ENCODE measurements at places on chromosomes 6 and 20.

- DNase-seq = no peak
Observed at GRCh38 chr6:12483712-12484111, 193.6 kb downstream of the EDN1 start.

- no peak for DNase-seq
Observed at GRCh38 chr6:100751590-100751989, 129.5 kb downstream of the ASCC3 start.

GRCh38 chr6:1695546-1696462 is 86.1 kb downstream of the FOXC1 start:
- no peak for DNase-seq

GRCh38 chr6:162736961-162737360 is 9.2 kb downstream of the PACRG start:
- DNase-seq = no peak

DNA sequence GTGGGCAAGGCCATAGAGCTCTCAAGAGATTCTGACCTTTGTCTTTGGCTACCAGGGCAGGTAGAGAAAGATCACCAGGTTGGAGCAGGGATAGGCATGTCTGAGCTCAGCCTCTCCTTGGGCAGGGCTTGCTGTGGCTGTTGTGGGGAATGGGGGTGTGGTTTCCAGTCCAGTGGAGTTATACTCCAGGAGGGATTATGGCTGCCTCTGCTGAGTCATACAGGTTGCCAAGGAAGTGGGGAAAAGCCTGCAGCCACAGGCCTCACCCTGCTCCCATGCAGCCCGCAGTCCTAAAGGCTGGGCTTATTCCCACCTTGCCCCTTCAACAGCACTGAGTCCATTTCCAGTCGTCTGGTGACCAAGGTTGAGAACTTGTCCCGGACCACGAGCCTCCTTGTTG is 21.9 kb downstream of the MEP1A start:
- DNase-seq = no peak

DNA sequence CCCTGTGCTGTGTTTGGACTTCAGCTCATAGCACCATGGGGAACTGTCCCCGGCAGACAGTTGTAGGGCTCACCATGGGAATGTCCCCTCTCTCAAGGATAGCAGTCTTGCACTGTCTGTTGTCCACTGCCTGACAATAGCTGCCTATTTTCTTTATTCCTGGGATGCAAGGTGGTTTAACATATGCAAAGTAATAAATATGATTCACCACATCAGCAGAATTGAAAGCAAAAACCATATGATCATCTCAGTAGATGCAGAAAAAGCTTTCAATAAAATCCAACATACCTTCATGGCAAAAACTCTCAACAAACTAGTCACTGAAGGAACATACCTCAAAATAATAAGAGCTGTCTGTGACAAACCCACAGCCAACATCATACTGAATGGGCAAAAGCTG is 13.5 kb upstream of the LRP11 start:
- no peak for DNase-seq

DNA sequence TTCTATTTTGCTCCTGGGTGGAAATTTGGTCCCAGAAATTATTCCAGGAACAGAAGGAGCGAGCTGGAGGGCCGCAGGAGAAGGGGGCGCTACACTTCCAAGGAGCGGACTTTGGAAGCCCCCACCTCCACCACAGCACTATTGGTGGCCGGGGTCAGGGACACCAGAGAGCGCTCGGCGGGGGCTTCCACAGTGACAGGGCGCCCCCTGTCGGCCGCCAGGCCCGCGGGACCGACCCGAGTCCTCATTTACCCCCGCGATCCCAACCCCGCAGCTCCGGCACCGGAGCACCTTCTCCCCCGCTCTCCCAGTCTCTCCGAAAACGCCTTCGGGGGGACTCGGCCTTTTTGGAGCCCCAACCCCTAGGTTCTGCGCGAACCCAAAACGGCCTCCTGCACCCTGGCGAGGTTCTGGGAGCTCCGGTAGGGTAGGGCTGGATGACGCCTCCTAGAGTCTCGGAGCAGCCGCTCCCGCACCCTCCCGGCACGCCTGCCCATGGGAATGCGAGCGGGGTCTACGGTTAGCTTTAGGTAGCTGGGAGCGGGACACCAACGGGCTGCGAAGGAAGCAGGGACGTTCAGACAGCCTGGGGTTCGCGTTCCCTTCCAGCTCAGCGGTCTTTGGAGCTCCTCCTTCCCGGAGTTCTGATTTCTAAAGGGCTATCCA is 2.4 kb upstream of the FOXA2 start:
- no peak for DNase-seq

DNA sequence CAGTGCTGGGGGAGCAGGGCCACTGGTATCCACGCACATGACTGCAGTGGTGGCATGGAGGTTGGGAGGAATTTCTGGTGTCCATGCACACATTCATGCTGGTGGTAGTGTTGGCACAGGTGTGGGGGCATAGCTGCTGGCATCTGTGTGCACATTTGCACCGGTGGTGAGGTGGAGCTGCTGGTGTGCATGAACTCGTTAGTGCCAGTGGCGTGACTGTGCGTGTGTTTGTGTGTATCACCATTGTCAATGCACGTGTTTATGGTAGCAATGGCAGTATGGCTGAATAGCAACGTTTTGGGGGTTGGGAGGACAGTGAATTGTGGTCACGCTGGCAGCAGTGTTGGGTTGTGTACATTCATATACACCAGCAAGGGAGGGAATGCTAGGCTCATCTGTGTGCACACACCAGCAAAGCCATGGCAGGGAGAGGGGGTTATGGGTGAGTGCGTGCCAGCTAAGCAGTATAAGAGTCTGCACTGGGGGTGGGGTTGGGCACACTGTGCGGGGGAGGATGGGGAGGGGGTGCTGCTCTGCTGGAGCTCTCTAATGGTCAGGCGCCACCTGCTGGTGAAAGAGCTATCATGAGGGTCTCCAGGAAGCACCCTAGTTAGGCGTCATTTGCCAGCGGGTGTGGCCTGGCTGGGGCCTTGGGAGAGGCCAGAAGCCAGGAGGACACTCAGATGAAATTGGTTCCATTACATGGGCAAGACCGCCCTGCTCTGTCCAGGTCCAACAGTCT is 626.1 kb upstream of the ID4 start:
- no peak for DNase-seq

DNA sequence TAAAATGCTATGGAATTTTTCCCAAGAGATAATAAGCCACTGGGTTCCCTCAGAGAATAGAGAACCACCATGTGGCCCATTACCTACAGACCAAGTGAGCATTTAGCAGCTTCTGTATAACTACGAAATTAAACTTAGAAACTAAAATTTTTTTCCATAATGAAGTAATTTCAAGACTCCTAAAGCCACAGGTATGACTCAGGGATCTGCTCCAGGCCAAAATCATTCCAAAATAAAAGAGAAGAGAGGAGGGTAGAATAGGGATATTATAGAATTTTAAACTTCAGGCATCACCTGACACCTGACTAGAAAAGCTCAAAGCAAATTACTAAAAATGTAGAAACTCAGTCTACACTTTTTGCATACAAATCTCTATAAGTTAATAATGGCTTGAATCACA is 108.9 kb upstream of the DST start:
- no peak for DNase-seq

DNA sequence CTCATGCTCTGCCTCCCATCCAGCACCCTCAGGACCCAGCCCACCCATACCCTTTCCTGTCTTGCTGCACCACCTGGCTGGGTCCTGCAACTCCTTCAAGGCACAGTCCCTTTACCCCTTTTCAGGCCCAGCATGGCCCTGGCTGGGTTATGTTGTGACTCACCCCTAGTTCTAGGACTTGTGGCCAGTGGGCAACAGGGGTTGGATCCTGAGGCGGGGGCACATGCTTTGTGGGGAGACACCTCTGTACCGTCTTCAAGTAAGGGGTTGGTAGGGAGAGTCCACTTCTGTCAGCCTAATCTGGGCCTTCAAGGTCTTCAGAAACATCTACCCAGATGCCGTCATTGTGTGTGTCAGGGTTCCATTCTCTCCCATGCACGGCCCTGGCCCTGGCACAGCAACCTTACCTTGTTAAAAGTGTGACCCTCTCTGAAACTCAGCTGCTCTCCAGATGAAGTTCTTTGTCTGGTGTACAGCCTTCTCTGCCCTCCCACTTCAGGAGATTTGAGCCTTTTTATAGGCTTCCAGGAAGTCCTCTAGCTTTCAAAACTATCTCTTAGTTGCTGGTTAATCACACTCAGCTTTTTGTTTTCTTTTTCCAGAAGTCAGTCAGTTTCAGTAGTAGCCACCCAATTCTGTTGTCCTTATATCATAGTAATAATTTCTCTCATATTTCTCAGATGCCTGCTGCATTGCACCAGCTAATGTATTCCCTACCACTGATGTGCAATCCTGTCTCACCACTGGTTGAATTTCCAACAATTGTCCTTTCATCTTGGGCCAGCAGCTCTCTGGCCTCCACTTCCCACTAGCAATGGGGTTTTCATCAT is 107.3 kb downstream of the NRN1 start:
- no peak for DNase-seq

- DNase-seq = no peak
Observed at GRCh38 chr6:142699391-142699790, 245.6 kb downstream of the HIVEP2 start.

DNA sequence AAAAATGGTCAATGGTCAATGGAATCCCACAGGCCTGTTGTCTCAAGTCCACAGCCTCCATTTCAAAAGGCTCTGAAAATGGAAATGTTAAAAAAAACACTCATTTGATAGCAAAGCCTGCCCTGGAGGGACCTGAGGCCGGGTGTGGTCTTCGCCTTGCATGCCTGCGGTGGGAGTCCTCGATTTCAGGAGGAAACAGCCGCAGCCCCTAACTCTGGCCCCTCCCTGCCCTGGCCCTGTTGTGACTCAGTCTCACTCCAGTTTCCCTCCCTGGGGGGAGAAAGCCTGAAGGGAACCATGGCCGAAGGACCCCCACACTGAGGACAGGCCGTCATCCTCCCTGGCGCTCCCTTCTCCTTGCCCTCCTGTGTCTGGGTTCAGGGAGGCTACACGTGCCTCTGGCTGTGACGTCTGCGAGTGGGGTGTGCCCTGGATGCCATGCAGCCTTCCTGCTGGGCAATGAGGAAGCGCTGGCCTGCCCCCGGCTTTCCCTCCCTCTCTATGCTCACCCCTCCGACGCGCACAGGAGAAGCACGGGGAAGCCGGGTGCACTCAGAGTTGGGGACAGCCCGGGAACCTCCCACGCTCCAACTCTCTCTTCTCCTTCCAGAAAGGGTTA is 9.2 kb downstream of the BHLHE23 start:
- DNase-seq = no peak

DNA sequence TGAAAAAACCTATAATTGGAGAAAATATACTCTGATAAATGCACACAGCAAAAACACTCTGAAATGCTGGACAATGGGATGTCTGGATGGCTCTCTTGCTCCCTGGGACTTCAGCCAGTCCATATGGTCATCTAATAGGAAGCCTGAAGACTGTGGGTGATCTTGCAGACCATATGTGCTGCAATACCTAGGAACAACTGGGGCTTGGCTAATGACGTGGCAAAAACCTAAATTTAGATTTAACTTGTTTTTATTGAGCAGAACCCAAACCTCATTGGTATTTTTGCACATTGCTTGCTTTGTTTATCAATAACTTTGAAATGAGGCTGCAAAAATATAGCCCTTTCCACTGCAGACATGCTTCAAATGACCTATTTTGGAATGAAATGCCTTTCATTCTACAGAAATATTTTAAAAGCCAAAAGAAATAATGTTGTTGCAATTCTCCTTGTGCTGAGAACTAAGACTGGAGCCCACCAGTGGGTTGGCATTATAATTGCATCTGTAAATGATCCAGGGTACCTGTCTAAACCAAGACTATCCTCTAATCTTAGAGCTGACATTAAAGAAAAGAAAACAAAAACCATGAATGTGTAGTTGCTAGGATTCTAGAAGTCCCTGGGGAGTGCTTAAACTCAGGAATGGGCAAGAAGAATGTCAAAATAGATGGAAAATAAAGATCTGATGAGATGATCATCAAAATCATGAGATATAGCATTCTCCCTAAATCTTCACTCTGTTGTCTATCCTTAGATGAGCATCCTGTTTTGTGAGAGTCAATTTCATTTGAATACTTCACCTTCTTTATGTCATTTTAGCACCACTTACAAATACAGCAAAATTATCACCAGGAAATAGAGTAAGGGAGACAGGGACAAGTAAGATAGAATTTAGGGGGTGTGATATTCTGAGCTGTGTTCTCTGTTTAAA is 152.1 kb upstream of the RIMS1 start:
- DNase-seq = no peak

DNA sequence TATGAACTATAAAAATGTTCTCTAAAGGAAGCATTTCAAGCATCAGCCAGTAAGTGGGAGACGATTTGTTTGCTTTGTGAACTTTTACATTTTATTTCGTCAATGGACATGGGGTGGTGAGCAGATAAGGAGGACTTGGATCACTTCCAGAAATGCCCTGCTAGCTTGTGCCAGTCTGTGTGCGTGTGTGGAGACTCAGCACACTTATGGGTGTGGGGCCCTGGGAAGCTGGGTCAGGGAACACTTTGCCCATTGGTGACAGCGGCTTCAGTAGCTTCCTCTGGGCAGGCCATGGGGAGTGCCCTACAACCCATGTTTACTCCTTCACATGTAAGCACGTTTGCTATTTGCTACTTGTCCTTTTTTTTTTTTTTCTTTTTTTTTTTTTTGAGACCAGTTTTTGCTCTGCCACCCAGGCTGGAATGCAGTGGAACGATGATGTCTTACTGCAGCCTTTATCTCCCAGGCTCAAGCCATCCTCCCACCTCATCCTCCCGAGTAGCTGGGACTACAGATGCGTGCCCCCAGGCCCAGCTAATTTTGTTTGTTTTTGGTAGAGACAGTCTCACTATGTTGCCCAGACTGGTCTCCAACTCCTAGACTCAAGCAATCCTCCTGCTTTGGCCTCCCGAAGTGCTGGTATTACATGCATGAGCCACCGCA is 24.2 kb downstream of the PRDM1 start:
- DNase-seq = peak; percentile 59

DNA sequence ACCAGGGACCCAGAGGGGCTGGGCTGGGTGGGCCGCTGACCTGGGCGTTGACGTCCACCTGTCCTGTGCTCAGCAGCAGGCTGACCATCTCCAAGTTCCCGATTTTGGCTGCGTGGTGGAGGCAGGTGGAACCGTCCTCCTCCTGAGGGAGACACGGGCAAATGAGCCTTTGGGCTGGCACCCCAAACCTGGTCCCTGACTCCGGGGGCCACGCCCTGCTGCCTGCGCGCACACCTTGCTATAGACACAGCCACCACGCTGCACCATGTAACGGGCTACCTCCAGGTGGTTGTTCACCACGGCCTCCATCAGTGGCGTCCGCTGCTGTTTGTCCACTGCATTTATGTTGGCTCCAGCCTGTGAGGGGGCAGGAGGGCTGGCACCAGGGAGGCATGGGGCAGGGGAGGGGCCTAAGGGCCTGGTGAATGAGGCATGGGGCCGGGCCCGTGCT is 7.8 kb upstream of the SLC44A4 start:
- DNase-seq = no peak
